ENCODE measurements at places on chromosomes 13 and 19.

DNA sequence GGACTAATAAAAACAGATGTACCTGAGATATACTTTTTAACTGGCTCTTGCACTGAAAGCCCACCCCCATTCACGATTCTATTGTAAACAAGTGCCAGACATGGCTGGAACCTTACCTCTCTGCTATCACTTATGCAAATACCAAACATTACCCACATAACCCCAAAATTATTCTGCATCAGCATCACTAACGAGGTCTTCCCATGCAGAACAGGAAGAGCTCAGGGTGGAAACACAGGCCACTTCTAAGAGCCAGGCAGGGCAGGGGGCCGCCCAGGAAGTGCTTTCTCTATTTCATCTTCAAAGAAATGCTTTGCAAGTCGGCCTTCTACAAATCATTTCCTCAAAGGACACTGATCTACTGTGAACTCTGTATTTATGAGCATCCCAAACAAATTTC, 7.3 kb downstream of the IRS2 start:
- no peak for DNase-seq

DNA sequence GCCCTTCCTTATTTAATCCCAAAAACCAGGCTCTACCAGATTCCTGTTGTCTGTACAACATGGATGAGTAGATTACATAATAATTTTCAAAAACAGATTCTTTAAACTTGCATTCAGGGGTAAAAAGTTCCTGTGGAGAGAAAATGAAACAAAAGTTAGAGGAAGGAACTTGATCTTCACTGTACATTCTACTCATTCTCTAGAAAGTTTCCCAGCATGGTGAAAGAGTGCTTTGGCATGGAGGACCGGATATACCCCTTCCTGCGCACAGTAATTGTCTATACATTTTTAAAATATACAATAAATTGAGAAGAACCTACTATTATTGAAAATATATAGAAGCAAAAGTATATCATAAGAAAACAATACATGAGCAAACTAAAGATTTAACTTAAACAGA, 274.2 kb downstream of the ITGBL1 start:
- DNase-seq, result no peak

DNA sequence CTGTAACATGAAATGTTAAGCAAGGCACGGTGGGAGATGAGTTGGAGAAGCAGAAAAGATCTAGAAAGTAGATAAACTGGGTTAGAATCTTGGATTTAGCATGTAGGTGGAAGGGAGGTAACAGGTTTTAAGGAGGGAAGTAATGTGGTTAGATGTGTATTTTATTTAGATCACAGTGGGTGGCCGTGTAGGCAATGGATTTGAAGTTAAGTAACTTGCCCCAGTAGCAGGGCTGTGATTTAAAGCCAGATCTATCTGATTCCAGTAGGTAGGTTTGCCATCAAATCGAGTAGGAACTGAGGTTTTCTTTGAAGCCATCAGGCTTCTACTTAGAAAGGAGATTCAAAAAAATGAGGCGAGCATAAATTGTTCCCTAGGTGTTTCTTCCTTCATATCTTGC, 50.6 kb upstream of the IL17D start:
- no peak for DNase-seq

DNA sequence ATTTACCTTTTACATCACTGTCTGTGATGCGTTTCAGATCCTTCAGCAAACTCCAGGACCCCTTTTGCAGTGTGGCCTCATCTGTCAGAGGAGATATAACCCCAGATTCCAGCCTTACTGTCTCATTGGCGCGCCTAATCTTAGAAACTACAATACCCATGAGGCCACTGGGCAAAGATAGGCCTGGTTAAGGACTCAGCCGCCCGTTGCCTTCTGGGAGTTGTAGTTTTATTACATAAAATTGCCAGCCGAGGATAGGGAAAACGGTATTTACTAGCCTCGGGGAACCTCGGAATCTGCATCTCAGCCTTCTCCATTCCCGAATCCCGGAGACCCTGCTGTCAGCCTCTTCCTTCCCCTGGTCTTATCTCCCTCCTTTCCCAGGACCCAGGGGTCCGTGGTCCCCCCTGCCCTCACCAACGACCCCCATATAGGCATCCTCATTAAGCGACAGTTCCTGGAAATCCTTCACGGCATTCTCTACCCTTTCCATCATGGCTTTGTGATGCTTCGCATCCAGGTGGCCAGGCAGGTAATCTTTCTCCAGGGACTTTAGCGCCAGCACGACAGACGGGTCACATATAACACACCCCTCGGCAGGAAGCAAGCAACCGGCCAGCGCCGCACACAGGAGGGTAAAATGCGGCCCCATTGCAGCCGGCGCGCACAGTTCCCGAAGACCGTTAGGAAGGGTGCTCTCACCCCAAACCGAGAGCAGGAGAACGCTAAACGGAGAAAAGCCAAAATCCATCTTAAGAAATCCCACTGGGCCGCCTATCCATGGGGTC, 1.3 kb downstream of the IZUMO1 start:
- peak; percentile 21 for DNase-seq

GRCh38 chr19:28485292-28485691, 727.7 kb downstream of the UQCRFS1 start:
- no peak for DNase-seq

- no peak for DNase-seq
Observed at GRCh38 chr19:55253842-55254624, 4.8 kb downstream of the PPP6R1 start.

GRCh38 chr13:110590577-110590976, 24.8 kb upstream of the NAXD start:
- no peak for DNase-seq

DNA sequence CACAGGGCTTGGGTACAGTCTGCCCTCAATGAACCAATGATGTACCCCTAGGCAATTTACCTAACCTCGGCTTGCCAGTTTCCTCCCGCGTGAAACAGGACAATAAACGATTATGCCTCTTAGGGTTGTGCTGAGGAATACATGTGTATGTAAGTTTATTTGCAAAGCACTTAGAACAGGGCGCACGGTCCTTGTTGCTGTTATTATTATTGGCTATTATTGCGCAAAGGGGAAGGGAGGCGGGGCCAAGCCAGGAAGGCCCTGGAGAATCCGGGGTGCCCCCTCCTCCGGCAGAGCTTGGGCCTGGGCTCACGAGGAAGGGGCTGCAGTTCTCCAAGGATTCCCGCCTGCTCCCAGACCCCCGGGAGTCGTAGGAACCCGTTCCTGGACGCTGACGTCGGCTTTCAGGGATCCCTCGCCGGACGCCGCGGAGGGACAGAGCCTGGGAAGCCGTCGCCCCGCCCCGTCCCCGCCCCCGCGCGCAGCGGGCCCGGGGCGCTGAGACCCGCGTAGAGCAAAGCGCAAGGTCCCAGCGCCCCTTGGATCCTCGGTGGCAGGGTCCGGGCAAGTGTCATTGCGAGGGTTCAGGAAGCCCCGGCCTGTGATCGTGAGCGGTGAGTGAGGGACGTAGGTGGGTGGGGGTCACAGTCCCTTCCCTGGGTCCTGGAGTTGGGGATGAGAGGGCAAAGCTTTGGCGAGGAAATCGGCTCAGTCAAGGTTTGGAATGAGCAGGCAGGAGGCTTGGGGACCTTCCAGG, at the start of gene TMEM91:
TMEM91 (plus strand) TSS at position 293 of the 757 bp plus-strand sequence. CDS start 1,777 bp downstream, outside the sequence.
- no peak for DNase-seq

GRCh38 chr13:46160471-46161066, 21.4 kb downstream of the LCP1 start:
- peak; percentile 10 for DNase-seq

GRCh38 chr19:42207767-42208271, 9.7 kb downstream of the DEDD2 start:
- no peak for DNase-seq

- DNase-seq, result no peak
Observed at GRCh38 chr13:49410477-49410876, 33.4 kb downstream of the CAB39L start.

DNA sequence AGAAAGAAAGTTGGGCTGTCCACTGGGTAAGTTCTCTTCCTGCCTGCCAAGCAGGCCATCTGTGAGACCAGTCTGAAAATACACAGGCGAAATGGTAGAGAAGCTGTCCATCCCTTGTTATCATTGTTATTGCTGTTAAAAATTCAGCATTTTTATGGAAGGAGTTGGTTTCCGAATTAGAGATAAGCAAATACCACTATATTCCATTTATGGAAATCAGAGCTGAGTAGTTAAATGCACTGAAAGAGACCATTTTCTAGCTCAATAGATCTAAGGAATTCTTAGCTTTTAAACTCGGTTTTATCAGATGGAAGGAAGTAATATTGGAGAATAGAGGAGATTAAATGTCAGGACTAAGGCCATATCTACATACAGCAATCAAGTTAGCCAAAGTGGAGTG, 40.7 kb downstream of the MZT1 start:
- DNase-seq, result no peak

GRCh38 chr13:48476215-48476614, 56.7 kb downstream of the RCBTB2 start:
- DNase-seq, result no peak

DNA sequence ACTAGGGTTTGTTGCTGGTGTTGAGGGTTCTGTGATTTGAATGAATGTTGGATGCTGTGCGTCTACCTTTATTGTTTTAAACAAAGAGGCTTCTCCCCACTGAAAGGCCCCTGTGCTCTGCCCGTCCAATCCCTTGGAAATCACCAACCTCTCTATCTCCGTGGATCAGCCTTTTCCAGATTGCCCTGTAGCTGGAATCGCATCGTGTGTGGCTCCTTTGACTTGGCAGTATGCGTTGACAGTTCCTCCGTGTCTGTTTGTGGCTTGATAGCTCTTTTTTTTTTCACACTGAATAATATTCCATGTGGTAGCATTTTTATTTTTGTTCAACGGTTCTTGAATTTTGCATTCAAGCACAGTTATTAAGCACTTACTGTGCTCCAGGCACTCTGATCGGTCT, 23.2 kb downstream of the UBXN6 start:
- no peak for DNase-seq

DNA sequence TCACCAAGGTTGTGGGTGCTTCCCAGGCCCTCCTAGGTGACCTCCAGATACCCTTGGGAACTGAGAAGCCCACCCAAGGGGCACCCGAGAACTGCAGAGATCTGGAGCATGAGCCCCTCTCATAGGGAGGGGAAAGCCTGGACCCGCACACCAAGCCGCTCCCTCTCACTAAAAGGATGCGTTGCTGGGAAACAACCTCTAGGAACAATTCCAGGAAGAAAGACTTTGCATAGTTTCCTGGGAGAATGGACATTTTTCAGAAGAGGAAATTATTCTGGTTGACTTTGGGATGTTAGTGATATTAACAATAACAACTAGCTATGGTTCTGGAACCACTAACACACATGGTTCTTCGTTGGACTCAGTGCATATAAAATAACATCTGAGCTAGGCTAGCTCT, 64.6 kb downstream of the SLC7A1 start:
- no peak for DNase-seq

DNA sequence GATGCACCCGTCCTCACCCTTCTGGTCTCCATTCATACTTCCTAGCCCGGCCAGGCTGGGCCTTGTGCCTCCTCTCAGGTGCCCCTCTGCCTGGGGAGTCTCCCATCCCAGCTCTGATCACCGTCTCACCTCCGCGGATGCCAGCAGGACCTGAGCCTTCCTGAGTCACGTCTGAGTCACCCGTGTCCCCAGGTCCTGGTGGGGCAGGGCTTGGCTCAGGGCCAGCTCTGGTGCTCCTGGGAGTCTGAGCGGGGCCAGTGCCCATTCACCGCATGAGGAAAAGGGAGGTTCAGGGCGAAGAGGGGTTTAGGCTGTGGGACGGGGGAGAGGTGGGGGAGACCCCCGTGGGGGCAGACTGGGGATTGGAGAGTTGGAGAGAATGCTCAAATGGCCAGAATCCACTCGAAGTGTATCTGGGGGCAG, 593 bp downstream of the ATP8B3 start:
- DNase-seq, result no peak

DNA sequence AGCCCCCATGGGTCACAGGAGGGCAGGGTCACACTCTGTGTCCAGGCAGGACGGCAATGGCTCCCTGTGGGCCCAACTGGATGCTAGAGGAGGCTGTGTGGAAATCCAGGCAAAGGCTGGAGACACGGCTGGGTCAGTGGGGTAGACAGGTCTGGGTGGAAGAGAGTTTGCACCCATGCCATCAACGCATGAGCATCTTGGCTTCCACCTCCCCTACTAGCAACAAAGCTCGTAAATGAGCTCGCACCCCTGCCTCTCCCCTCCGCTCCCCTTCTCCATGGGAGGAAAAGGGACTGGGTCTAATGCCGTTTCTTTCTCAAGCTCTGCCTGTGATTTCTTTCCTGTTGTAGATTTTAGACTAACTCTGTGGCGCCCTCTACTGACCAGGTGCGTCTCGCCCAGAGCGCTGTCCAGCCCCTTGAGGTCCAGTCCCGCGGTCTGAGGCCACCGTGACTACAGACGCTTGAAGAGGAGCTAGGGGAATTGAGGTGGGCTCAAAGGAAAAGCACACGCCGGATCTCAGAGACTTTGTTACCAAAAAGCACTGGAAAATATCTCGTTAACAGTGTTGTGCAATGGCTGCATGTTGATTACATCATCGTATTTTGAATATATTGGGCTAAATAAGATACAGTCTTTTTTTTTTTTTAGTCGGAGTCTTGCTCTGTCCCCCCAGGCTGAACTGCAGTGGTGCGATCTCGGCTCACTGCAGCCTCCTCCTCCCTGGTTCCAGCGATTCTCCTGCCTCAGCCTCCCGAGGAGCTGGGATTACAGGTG, 50.7 kb upstream of the USP29 start:
- DNase-seq, result no peak

DNA sequence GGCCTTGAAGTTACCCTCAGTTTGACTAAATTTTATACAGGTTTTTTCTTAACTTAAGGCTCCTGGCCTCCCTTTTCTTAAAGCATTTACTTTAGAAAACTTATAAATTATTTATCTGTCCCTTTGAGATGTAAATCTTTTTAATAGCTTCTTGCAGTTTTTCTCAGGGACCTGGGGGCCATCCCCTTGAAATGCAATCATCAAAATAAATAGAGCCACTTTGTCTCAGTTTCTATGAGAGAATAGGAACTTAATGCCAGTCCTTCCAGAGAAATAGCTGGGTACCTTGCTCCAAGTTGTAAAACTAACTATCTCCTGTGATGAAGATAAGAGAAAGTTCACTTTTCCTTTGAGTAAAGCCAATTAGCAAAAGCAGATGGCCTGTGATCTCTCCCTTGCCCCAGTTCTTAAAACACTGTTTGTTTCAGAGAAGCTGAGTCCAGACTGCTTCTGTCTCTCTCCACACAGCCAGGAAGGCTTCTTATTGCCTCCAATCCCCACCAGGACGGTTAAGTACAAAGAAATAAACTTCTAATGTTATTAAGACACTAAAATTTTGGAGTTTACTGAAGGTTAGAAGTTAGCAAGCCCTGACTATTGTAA, 913.1 kb downstream of the OLFM4 start:
- no peak for DNase-seq

- no peak for DNase-seq
Observed at GRCh38 chr13:24539500-24540165, 27.1 kb upstream of the PARP4 start.
